GM10248 (cell line): ENCODE measurements at places on chromosomes 1 and 21.

DNA sequence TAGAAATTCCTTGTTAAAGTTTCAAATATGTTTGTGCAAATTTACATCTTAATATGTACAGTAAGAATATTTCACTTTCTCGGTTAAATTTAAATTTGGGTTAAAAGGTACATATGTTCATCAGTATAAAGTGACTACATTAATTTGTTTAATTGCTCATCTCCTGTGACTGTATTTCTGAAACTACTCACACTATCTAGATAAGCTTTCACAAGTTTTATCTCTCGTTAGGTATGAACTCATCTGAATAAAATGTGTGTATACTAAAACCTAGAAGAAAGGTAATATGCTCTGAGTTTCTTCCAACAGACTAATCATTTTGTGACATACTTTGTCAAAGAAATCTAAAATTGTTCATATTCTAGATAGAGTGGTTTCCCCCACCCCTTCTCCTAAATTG lies 150.7 kb downstream of the PATJ start:
- DNase-seq = no peak

DNA sequence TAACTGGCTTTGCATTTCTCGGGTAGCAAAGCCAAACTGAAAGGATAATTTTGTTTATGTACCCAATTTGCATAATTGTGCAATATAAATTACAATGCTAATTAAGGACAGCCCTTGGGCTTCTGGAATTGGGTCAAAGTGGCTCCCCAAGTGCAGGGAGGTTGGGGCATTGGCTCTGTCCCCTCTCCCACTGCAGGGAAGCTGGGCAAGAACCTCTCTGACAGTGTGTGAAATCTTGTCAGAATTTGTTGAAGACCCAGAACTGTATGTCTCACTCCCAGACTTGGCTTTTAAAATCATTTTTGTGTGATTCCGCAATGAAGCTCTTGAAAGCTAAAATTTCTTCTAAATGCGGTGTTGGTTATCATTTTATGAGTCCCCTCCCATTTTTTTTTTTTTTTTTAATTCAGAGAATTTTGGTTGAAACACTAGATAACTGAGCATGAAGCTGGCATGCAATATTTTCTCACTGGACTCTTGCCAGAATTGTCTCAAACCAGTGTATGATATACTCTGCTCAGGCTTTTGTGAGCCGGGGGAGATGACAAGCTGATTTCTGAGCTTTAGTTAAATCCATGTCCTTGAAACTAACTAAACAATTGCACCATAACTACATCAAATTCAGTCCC lies 878.9 kb upstream of the CXADR start:
- no peak for DNase-seq

DNA sequence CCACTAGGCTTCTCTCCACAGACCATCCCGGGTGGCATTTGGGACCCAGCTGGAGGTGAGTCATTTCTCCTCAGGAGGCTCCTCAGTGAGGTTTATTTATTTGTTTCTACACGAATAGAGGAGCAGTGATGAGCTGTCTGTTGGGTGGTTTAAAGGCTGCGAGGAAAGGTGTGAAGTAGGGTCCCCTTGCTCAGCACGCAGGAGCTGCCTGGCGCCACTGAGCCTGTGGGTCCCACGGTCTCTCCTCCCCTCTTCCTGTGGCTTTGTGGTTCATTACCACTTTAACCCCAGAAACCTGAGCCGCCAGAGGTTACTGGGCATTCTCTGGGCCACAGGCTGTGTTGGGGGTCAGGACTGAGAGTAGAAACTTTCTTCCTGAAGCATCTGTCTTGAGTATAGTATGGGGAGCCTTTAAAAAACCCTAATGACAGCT lies 39.9 kb downstream of the IL6R start:
- DNase-seq = peak; percentile 66

DNA sequence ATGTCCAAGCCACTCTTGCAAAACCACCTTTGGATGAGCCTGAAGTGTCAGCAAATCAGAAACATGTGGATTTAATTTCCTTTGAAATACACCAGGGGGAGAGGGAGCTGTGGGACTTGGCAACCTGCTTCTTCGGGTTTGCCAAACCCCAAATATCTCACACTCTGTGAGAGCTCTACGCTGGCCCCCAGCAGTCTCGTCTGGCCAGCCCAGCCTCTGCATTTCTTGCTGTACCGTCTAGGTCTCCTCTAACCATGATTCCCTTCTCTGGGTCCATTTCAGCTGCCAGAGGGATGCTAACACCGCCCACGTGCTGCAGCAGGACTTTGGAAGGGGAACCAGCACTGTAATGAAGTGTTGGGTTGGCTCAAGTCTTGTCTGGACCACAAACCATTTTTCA lies 114.6 kb downstream of the MRPS6 start:
- no peak for DNase-seq

DNA sequence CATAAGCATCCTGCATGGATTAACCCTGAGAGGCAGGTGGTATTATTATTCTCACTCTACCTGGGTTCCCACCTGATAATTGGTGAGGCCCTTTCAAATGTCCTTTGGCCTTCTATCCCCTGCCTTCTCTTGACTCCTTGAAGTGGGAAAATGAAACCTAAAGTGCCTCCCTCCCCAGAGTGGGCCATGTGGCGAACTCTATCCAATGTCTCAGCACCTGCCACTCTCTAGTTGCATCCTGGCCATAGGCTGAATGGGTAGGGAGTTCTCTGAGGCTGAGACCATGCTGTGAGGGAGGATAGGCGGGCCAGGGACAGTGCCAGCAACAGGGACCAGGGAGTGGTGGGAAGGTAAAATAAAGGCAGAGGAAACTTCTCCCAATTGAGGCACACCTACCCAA lies 35.3 kb downstream of the ELF3 start:
- DNase-seq = no peak

GRCh38 chr1:112957133-112957812 lies 1.3 kb upstream of the SLC16A1 start:
- peak; percentile 83 for DNase-seq

GRCh38 chr1:222167111-222167510 lies 380.8 kb downstream of the HHIPL2 start:
- DNase-seq = peak; percentile 29

DNA sequence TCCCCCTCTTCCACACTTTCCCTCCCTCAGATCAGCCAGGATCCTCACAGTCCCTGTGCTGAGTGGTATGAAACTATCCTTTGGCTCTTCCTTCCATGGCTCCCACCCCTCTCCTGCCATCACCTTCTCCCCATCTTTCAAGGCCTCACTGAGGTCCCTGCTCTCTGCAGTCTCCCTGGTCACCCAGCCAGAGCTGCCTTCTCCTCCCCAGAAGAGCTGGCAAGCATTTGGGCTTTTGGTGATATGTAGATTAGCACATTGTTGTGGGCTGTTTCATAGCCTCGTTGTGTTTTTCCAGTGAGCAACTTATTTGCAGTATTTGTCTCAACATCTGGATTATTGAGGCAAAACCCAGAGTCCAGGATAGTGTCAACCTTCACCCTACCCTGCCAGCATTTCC lies 2.2 kb downstream of the CSF1 start:
- DNase-seq = no peak

DNA sequence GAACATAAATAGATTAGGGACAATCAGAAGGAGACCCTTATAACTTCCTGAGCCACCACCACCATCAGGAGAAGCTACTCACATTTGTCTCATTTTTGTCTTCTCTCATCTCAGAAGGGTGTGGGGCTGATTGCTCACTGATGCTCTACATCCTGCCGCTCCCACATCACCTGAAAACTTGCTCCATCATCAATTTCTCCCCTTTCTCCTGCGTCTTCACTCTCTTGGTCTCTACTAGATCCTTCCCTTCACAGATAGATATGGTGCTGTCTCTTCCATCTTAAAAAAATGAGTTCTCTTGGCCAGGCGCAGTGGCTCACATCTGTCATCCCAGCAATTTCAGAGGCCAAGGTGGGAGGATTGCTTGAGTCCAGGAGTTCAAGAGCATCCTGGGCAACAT lies 38.4 kb downstream of the C1orf216 start:
- DNase-seq = no peak

DNA sequence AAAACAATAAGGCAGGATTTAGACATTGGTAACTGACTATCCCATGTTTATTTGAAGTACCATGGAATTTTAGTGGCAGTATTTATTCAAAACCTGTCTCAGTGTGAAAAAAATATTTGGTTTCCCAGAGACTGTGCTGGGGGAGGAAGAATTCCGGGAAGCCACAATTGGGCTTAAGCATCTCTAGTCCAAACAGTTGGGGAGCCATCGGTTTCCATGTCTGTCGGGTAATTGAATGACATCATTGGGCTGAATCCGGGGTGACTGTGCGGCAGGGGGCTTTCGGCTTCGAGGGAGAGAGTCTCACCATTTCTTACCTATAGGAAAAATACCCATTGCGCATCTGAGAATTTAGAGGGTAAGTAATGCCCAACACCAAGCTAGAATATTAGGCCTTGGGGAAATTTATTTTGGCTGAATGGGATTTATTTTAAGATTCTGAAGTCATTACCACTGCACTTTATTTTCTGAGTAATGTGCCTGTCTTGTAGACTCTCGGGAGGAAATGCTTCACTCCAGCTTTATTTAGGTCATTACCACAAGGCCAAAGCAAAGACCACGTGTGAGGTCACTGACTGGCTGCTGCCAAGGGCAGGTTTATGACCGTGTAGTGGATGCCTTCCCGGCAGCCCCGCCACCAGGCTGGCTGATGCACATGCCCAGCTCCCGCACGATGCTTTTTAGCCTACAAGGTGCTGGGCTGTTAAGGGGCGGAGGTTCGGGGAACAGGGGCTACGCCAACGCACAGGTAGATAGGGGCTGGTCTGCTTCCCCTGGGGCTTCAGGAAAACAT lies 23.1 kb upstream of the UMODL1 start:
- no peak for DNase-seq

DNA sequence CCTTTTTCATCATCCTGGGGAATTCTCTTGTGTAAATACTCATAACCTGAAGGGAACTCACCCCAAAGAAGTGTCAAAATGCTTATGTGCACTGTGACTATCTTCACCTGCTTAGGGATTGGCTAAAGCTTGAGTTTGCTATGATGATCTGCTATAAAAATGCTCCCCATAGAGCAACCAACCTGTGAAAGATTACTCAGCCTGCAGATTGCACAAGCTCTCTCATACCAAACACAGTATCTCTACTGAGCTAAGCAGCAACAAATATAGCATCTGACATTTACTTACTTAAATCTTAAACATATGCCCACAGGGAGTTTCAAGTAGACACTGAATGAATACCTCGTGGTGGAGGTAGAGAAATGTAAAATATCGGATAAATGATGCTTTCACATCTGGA lies 725.8 kb downstream of the MRPL39 start:
- DNase-seq = no peak

DNA sequence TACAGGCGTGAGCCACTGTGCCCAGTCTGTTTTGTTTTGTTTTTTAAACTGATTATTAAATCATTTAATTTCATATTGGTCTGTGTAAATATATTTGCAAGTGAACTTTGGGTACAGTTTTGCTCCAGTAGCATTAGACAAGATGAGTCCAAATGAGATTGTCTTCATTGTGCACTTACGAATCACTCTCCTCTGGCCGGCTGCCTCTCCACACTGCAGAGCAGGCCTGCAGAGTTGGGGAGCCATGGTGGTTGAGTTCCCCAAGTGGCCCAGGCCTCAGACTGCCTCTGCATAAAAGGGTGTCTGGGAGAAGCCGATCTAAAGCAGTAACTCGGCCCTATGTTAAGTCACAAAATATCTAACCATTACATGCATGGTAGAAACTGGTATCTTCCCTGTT lies 74.8 kb downstream of the ATP5PO start:
- DNase-seq = no peak

- DNase-seq = no peak
These were observed 1344.7 kb downstream of the NCAM2 start for GRCh38 chr21:22342889-22343288.

GRCh38 chr1:36773827-36774541 lies 260.3 kb downstream of the GRIK3 start:
- no peak for DNase-seq

DNA sequence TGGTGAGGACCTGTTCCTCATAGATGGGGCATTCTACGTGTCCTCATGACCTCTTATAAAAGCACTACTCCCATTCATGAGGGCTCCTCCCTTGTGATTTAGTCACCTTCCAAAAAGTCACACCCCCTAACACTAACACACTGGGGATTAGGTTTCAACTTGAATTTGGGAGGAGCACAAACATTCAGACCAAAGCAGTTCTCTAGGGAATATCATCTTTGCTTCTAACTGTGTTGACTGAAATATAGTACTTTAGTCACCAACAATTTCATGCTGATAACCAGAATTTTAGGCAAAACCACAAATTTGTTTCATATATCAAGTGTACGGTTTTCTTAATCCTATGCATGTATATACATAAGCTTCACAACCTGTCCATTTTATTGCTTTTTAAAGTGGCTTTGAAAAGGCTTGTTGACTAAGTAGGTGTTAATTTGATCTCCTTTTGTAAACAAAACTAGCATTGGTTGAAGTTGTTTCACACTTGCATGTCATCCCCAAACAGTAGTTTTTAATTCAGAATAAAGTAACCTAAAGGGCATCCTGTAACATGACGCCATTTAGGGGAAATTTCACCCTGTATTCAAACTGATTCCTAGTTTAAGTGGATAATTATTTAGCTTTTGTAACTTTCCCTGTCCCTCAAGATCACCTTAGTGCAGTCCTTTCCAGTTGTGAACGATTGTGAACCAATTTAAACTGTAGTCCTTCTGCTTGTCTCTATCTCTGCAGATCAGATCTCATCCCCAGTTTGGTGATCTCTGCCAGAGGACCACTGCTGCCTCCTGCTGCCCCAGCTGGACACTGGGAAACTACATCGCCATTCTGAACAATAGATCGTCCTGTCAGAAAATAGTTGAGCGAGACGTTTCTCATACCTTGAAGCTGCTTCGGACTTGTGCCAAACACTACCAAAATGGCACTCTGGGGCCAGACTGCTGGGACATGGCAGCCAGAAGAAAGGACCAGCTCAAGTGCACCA lies 141.1 kb downstream of the TLR5 start:
- no peak for DNase-seq

- DNase-seq = no peak
These were observed 44.4 kb downstream of the RAP1GAP start for GRCh38 chr1:21624571-21625389.

- no peak for DNase-seq
These were observed 33.5 kb downstream of the ADGRL2 start for GRCh38 chr1:81834268-81834667.

DNA sequence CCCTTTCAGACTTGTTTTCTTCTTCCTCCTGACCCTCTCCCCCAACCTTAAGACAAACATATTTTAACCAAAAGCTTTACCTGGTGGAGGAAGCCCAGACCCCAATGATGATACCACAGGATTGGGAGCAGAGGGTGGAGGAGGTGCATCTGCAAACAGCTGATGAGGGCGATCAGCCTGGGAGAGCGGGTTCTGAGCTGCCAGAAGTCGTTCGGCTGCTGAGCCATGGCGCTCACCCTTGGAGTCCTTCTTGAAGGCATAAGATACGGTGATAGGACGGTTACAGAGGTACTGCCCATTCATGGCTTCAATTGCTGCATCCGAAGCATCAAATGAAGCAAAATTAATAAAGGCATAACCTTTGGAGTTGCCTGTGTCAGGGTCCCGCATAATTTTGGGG lies 1.3 kb downstream of the SF3B4 start:
- no peak for DNase-seq

DNA sequence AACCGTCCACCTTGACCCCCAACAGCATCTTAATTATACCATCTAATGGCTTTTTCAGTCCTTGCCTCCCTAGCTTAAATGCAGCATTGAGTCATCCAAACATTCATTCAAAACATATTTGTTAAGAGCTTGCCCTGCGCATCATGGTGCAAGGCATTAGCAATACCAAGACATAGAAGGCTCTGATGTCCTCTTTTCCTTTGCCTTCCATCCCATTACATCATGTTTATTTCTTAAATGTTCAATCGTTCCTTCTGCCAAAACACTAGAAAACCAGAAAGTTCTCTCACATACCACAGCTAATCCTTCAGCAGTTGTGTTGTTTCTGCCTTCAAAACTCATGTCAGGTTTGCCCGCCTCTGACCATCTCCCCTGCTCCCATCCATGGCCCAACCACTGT lies 29.8 kb upstream of the VTCN1 start:
- DNase-seq = no peak
